ENCODE measurements at places on chromosomes 1 and 21. TPM values are rescaled to one million over a fixed set of nuclear protein-coding genes. Genes with fewer than 3 reads are reported as not detected.

Gene GBP2
- total RNA-seq, result 4.4 TPM

- no peak overlapping the region for H3K27ac ChIP-seq
- H3K4me3 ChIP-seq, result no peak overlapping the region
- H3K36me3 ChIP-seq, result no peaks in the 10 kb centered on the region
- no peaks in the 10 kb centered on the region for H3K27me3 ChIP-seq
- no peaks in the 10 kb centered on the region for H3K4me1 ChIP-seq
Observed at GRCh38 chr1:113872219-113872935, 865 bp upstream of the PTPN22 start.

DNA sequence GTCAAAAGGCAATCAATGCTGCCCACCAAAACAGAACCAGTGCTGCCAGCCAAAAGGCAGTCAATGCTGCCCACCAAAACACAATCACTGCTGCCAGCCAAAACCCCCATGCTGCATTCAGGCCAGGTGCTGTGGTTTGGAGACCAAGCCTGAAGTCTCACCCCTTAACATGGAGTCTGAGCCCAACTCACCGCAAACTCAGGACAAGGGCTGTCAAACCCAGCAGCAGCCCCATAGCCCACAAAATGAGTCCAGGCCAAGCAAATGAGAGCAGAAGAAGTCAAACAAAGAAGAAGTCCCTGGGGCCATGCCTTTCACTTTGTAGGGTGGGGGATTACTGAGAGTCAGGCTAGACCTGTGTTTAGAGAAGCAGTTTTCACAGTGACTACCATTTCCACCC is 6.4 kb downstream of the SMCP start:
- no peak overlapping the region for H3K4me3 ChIP-seq
- H3K36me3 ChIP-seq, result no peaks in the 10 kb centered on the region
- H3K4me1 ChIP-seq, result no peaks in the 10 kb centered on the region
- peaks cover 12% of the 10 kb centered on the region for H3K27me3 ChIP-seq
- H3K27ac ChIP-seq, result no peak overlapping the region

Gene UQCRHL
- 4.1 TPM for total RNA-seq

Gene CDK18
- total RNA-seq, result 9.2 TPM

Gene ACKR1
- not detected for total RNA-seq

Gene GPR3
- total RNA-seq, result 3.1 TPM

DNA sequence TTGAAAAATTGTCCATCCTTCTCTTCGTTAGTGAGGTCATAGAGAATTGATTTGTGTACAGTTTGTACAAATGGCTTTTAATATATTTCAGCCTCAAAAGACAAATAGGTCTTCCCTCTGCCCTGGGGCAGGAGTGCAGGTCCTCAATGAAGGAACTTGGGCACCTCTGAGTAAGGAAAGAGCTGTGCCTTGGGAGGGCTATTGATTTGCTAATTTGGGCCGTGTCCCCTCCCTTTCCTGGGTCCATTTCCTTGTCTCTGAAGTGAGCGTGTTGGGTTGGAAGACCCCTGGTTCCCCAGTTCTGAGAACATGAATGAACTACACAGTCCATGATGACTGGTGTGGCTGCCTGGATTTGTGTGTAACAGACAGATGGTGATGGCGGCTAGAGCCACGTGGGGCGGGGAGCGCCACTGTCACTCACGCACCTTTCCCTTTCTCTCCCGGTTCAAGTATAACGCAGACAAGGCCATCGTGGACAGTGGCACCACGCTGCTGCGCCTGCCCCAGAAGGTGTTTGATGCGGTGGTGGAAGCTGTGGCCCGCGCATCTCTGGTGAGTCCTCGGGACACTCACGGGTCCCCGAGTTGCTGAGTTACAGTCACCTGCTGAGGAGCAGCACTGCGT is 71.0 kb upstream of the FAM3B start:
- H3K4me3 ChIP-seq, result no peak overlapping the region
- no peaks in the 10 kb centered on the region for H3K4me1 ChIP-seq
- H3K27ac ChIP-seq, result no peak overlapping the region
